ENCODE measurements at places on chromosomes 2 and 18.

- DNase-seq = no peak
These were observed 726 bp upstream of the CCDC88A start for GRCh38 chr2:55420439-55420725.

- no peak for DNase-seq
These were observed 82.3 kb downstream of the TFCP2L1 start for GRCh38 chr2:121202541-121203310.

DNA sequence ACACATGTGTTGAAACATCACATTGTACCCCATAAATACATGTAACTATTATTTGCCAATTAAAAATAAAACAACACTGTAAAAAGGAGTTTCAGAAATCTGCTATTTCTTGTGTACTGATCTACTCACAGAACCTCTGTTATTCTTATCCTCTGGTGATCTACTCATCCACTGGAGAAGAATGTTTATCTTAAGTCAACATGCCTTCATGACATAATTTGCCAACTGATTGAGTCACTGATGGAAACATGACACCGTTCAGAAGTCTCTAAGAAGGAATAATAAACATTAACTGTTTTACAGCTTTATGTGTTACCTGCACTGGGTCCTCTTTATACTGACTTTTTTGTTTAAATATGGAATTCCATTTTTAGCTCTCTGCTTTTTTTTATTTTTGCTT is 555.2 kb downstream of the DCDC2C start:
- DNase-seq = no peak

DNA sequence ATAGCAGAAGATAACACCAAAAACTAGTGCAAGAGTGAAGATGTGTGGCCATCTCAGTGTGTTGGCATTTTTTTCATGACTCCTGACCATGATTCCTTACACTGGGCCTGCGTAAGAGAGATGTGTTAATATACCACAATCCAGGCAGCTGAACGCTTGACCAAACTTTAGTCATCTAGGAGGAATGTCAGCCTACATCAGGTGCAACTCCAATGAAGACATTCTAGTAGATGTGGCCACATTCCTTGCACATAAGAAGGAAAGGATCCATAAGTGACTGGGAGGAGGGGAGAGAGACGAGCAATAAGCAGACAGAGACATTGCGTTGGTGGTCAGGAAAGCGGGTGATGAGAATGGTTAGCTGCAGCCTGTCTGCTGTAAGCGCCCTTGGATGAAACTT is 42.6 kb downstream of the CYRIA start:
- DNase-seq = no peak

- no peak for DNase-seq
These were observed 5.0 kb downstream of the TMEM237 start for GRCh38 chr2:201638326-201638725.

Data from GOT3 (cell line).